ENCODE measurements at places on chromosomes 2 and 18. TPM values are rescaled to one million over a fixed set of nuclear protein-coding genes. Genes with fewer than 3 reads are reported as not detected.

Gene AMMECR1L
- 14.9 TPM for total RNA-seq

Gene LYG1
- total RNA-seq: 1.9 TPM

Gene EMILIN2
- 80.9 TPM for total RNA-seq

Gene TUBA3E
- total RNA-seq: not detected

Gene RAB6D
- not detected for total RNA-seq

Gene LTBP1
- total RNA-seq: 0.07 TPM

Gene CASP8
- 74.2 TPM for total RNA-seq

Gene TXNL4A
- 94.7 TPM for total RNA-seq

Gene BIRC6
- 155 TPM for total RNA-seq

Gene MC2R
- total RNA-seq: not detected

Gene GREB1
- total RNA-seq: 0.69 TPM

Gene IL36G
- not detected for total RNA-seq

Gene GNLY
- total RNA-seq: 1.8 TPM

Gene IL36RN
- not detected for total RNA-seq

Gene IDH1
- total RNA-seq: 36.9 TPM

Gene SULT1C3
- total RNA-seq: not detected
